ENCODE measurements at places on chromosomes 3 and 15. TPM values are rescaled to one million over a fixed set of nuclear protein-coding genes. Genes with fewer than 3 reads are reported as not detected.

Gene ZNF717
- 1.4 TPM for total RNA-seq

Gene ATP8B4
- under 0.01 TPM for total RNA-seq

Gene ZNF80
- not detected for total RNA-seq

Gene RLBP1
- total RNA-seq = not detected
